ENCODE measurements at places on chromosomes 16 and 17.

GRCh38 chr16:19377864-19378263 lies 39.8 kb upstream of the TMC5 start:
- no peak for DNase-seq

DNA sequence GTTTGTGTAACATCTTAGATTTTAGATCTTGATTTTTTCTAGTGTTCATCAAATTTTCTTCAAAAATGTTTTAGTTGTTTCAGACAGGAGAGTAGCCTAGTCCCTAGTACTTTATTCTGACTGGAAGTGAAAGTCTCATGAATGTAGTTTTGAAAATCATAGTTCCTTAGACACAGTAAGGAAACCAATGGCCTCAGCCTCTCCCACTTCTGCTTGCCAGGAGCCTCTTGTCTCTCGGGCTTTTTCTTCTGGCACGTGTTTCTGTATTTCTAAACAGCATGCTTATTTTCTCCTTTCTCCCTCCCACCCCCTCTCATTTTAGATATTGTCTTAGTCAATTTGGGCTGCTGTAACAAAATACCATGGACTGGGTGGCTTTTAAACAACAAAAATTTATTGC lies 9.8 kb downstream of the SLFN5 start:
- DNase-seq: no peak

GRCh38 chr17:48502901-48503300 lies 27.9 kb downstream of the HOXB1 start:
- no peak for DNase-seq

GRCh38 chr17:40015005-40015997 lies at the start of gene CSF3:
TSS of gene CSF3 (plus strand) at chr17:40015440. CDS start at chr17:40015475, 35 bp downstream.
- no peak for DNase-seq

GRCh38 chr16:50645563-50646220 lies 35.4 kb downstream of the SNX20 start:
- no peak for DNase-seq

- DNase-seq: peak; percentile 50
Measured at GRCh38 chr17:1147664-1148063, 32.1 kb downstream of the ABR start.

DNA sequence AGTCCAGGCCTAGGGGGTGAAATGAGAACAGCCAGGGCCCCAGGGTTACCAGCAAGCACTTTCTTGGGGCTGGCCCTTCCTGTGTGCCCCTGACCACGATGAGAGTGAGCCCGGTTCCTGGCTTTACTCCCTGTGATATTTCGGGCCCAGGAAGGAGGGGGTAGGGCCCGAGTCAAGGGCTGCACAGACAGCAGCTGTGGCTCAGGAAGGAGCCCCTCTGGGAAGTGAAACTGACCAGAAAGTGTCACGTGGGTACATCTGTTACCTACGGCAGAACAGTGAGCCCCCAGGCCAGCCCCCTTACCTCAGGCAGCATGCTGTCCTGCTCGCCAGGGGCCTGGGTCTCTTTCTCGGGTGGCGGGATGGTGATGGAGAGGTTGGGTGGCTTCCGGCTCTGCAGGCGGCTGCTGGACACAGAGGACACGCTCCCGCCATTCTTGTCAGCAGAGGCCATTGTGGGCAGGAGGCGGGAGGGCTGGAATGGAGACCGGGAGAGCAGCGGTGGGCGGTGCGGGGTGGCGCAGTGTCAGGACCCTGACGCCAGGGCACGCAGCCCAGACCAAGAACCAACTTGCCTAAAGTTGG lies 13.8 kb downstream of the AANAT start:
- no peak for DNase-seq

DNA sequence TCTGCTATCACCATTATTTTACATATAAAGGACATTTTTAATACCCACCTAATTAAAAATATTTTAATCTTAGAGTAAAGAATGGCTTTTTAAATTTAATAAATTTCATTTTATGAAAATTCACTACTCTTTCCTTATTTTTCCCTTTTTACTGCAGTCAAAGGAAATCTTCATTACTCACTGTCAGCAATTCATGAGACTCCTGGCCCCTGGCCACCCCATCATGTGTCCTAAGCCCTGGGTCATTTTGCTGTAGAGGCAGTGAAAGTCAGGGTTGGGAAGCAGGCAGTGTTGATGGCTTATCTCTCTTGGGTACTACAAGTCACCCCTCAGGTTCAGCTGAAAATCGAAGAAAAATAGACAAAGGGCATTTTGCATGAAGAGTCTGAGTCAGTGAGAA lies 468.6 kb upstream of the CCL2 start:
- no peak for DNase-seq

Measured in NCI-H748 treated with DMSO at 0.1 percent for 48 hours (cell line).